ENCODE measurements at places on chromosomes 2 and 18.

DNA sequence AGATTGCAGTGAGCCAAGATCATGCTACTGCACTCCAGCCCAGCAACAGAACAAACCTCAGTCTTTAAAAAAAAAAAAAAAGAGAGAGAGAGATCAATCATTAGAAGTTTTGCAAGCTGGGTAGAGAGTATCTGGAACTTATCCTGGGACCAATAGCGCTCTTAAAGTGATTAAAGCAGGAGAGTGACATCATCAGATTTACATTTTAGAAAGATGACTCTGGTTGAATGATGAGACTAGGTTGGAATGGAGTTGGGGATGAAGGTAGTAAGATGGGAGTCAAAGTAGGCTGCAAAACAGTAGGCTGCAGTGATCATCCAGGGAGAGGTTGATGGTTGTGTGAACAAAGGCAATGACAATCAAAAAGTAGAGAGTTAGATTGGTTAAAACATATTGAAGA, 37.8 kb downstream of the MYL1 start:
- no peak for DNase-seq

DNA sequence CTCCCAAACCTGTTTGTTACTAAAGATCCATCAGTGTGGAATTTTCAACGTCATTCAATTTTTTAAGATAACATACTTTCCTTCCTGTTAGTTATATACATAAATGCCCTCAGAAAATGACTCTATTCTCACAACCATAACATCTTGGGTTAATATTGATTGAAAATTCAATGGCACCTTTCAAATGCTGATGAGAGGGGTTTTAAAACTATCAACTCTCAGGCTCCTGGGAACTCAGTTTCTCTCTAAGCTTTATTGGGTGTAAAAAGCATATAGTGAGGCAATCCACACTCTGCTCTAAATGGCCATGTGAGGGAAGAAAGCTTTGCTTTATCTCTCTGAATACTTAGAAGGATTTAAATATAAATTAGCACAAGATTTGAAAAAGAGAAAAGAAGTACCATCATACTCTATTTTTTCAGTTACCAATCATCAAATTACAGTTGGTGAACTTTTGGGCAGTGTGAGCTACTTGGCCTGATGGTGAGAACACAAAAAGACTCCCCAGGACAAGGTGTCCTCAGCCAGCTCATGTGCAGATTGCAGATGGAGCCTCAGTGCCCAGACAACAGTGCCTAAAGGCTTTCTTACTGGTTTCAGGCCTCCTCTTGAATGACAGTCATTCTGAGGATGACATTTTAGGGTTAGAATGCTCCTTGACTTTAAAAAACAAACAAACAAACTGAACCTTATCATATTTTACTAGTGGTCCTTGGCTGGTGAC, 24.6 kb upstream of the CERS6 start:
- DNase-seq = no peak

- no peak for DNase-seq
Measured at GRCh38 chr18:52936931-52937330, 596.9 kb downstream of the DCC start.

DNA sequence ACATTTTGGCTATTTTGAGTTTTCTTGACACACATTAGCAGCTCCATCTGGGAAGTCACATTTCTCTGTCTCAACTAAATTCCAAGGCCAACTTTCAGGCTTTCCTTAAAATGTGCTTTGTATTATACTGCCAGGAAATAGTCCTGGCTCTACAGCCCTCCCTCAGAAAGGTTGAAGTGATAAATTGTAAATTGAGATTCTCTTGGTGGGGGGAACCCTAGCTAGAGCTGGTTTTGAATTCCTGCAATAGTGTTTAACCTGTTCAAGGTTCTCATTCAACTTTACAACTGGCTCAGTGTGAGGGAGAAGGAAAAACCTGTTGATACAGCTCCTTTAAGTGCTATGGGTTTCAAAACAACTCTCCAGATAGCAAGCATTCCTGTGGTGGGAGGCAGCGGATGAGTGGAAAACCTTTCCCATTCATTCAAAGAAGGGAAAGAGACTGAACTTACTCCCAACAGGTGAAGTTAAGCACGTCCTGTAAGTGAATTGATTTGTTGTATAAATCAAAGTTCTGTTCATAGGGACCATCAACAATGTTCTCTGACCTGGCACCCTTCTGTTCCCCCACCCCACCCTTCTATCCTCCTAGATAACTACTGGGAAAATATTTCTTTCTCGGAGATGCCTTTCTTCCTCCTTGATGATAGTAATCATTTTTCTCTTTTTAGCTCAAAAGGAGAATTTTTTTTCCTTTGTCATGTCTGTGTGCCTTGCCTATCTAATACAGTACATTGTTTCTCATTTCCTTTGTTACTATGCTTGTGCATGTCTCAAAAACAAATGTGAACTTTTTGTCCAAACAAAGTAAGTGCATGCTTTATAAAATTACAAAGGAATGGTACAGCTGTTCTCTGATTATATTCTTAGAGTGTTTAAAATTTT, 44.2 kb upstream of the SLC39A10 start:
- DNase-seq = no peak

DNA sequence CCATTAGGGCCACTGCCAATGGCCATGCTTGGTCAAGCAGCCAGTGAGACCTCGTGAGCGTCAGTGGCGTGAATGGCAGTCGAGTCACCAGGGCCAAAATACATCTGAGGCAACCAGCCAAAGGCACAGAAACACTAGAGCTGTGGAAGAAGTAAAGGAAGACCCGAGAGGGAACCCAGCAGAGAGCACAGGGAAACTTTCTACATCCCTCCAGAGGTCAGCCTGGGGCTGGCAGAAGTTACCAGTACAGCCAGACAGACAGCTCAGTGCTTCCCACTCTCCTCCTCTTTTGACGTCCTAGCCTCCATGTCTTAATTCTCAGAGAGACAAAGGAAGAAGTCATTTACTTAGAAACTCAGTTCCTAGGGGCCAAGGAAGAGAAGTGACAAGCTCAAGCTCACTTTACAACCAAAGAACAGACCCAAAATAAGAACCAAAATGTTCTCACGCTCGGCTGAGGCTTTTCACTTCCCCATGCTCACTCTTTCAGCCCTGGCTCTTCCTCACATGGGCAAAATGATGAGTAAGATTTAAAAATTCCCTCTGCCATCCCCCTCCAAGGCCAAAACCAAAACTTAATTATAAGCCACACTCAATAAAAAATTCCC, 8.7 kb downstream of the CYRIA start:
- peak; percentile 74 for DNase-seq

DNA sequence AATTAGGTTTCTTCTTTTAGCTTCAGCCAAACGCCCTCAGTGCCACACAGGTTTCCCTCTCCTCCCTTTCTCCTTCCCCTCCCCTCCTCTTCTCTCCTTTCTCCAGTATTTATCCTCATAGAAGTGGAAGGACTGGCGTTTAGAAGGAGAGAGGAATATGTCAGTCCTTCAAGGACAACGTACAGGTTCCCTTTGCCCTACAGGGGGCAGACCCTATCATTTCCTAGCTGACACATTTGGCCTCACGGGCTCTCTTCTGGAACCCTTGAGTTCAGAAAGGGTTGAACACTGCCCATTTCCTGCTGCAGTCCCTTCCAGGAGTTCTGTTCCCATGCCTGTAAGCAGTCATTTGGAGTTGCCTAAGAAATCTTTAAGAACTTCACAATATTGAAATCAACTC, 46.1 kb downstream of the CDCA7 start:
- DNase-seq = no peak

DNA sequence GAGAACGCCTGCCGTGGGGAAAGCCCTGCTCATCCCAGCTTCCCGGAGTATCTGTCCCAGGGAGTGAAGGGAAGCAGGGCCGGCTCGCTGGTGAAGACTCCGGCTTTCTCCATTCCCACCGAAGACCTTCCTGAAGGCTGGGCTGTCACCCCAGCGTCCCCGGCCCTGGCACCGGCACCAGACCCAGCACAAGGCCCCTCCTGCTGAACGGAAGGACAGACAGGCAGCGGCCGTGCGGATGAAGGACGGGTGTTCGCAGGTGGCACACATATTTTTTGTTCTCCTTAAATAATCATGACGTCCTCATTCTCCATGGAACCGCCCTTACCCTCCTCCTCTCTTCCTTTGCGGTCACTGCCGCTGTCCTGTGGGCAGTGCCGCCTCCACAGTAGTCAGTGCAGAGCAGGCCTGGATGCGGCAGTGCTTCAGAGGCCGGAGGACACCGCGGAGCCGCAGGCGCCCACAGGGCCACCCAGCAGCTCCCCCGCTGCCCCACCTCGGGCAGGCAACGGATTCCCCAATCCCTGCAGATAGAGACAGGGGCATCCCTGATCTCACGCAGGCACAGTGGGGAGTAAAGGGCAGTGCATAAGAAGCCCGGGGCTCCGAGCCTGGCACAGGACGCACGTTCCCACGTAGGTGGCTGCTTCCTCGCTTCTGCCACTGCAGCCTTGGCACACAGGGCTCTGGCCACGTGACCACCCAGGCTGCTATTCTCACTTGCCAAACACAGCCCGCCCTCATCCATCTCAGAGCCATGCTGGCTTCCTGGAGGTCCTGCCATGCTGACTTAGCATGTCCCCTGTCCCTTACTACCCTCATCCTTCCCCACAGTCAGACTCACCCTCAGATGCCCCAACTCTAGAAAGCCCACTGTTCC, 229.7 kb downstream of the EIPR1 start:
- DNase-seq = no peak

GRCh38 chr2:189799531-189799930, 15.3 kb downstream of the PMS1 start:
- DNase-seq = no peak

DNA sequence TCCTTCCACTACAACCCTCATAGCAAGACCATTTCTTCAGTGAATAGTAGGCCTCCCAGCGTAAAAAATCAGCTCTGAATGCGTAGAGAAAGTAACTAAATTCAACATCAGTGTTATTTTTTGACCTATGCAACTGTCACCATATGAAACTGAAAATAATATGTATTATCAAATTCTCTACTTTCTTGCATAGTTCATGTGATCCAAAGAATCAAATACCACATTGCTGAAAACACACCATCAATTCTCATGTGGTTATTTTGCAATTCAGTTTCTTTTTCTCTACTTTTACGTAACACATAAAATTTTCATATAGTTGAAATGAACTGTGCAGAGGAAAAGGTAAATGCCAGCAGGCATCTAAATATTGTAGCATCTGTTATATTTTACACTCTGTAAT, 208.5 kb upstream of the SPOPL start:
- peak; percentile 3 for DNase-seq

DNA sequence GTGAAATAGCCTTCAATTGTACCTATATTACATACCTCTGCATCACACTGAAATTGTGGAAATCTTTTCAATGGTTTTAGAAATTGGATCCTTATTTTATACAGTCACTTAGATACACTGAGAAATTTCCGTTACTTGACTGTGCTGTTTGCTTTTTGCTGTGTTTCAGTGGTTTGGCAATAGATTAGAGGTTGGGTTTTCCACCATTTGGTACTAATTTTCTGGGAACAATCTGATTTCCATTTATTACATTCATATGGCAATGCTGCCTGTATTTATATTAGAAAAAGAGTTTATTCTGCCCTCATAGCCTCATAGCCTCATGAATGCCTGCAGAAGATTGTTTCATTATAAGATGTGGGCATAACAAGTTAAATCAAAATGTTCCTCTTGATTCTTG, 285.0 kb downstream of the GULP1 start:
- no peak for DNase-seq

DNA sequence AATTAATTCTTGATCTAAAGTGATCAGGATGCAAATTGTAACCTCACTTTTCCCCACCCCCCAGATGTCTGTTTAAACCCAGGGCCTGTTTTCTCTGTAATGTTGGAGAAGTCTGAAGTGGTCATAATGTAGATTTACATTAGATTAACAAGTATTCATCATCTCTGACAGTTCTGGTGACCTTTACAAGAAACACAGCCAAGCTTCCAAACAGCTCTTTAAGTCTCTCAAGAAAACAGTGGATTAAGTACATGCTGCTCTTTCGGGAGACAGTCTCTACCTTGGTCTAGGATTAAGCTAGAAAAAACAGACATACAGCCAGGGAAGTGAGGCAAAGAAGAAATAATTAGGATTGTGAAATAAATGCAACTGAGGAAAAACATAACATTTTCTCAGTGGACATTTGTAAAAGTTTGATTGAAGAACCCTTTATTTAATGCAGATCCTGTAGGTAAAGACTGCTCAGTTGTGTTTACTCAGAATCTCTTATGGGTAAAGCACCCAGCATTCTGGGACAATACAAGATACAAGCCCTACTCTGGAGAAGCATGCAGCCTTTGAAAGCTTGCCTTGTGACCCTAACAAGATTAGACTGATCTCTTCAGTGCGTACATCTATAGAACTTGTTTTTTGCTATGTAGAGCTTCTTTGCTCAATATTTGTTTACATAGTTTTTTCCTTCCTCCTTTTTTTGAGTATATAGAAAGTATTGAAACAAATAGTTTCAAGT, 203.9 kb downstream of the PHLPP1 start:
- no peak for DNase-seq

- no peak for DNase-seq
Measured at GRCh38 chr2:188850786-188851185, 123.4 kb upstream of the COL3A1 start.

GRCh38 chr2:40690036-40690435, 238.1 kb upstream of the SLC8A1 start:
- DNase-seq = no peak

DNA sequence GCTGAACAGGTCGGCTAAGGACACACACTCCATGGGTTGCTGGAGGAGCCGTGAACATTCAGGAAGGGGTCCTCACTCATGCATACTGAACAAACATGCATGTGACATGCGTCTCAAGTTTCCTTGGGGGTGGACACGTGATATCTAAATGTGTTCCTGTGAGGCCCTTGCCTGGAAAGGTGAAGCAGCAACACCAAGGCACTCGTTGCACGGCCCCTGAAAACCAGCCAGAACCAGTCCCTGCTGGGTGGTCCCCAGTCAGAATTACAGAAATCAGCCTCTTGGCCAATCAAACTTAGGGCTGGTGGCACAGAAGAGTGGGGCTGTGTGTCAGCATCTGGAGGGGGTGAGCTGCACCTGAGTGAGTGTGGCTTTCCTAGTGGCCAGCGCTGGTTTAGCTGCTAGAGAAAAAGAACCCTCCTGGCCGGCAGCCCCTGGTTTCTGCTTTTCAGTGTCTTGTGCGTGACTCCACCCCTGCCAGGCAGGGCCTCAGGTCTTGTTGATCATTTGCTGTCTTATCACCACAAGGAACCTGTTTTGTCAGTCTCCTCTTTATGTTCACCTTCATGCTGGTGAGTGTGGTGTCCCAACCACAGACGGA, 3.2 kb upstream of the AQP12B start:
- peak; percentile 44 for DNase-seq

GRCh38 chr2:237556773-237557632, 9.4 kb upstream of the PRLH start:
- peak; percentile 72 for DNase-seq

- DNase-seq = no peak
Measured at GRCh38 chr18:36490897-36491296, 193.4 kb downstream of the FHOD3 start.

DNA sequence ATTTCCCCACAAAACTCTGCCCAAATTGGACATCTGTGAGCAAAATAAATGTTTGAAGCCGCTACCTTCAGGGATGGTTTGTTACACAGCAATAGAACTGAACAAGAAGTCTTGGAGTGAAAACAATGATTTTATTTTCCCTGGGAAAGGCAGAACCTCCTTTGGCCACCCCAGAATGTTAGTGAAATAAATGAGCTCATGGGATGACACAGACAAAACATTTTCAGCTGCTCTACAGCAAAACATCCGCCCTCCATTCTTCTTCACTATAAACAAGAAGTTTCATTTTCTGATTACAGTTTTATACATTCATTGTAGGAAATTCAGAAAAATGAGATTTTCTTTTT, 4.3 kb upstream of the EFHD1 start:
- no peak for DNase-seq

- no peak for DNase-seq
Measured at GRCh38 chr2:120576509-120577474, 158.9 kb upstream of the GLI2 start.

Data from GM20000 (cell line).